ENCODE measurements at places on chromosomes 11 and 22.
A peak's percentile ranks its signal among the peaks of the same experiment; 100 is the strongest.

- no peak for DNase-seq
Observed at GRCh38 chr11:79578116-79578515, 137.3 kb upstream of the TENM4 start.

GRCh38 chr11:64349404-64349803, 9.4 kb downstream of the CCDC88B start:
- DNase-seq = no peak

DNA sequence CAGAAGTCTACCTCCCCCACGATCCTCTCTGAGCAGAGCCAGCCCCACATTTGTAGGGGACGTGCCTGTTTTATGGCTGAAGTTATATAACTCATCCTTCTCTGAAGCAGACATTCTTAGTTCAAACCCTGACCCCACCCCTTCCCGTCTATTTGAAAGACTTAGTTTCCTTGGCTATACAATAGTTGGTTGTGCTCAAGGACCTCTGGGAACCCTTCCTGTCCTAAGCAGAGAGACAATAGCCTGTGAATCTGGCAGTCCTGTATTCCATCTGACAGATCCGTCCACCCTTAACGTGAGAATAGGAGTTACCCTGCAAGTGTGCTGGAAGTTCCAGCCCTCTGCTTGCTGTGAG, 75.2 kb downstream of the MN1 start:
- DNase-seq = no peak

GRCh38 chr11:7467652-7468051, 17.7 kb upstream of the OLFML1 start:
- peak; percentile 27 for DNase-seq

DNA sequence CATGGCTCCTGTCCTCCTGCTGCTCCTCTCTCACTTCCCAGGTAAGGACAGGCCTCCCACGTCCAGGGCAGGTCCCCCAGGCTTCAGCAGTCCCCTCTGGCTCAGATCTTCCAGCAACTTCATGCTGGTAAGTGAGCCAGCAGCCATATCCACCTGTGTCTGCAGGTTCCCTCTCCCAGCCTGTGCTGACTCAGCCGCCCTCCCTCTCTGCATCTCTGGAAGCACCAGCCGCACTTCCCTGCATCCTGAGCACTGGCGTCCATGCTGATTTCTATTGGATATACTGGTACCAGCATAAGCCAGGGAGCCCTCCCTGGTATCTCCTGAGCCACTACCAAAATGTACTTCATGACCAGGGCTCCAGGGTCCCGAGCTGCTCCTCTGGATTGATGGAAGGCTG, 19.0 kb downstream of the RFPL3 start:
- no peak for DNase-seq

- DNase-seq = no peak
Observed at GRCh38 chr11:100445231-100445735, 241.8 kb upstream of the ARHGAP42 start.

DNA sequence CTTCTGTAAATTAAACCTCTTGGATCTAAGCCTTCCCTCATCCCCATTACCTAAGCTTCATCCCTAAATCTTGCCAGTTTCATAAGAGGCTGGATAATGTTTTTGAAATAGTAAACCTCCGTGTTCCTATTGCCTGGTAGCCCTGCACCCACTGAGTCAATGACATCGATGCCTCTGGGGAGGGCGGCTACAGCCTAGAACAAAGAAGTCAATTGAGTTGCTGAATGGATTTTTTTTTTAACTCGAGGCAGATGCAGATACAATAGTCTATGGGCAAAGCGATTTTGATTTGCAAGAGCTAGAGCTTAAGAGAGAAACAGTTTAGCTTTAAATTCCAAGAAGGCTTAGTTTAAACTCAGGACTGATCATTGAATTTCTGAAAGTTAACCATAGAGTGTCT, 121.3 kb downstream of the NECTIN1 start:
- DNase-seq = no peak

DNA sequence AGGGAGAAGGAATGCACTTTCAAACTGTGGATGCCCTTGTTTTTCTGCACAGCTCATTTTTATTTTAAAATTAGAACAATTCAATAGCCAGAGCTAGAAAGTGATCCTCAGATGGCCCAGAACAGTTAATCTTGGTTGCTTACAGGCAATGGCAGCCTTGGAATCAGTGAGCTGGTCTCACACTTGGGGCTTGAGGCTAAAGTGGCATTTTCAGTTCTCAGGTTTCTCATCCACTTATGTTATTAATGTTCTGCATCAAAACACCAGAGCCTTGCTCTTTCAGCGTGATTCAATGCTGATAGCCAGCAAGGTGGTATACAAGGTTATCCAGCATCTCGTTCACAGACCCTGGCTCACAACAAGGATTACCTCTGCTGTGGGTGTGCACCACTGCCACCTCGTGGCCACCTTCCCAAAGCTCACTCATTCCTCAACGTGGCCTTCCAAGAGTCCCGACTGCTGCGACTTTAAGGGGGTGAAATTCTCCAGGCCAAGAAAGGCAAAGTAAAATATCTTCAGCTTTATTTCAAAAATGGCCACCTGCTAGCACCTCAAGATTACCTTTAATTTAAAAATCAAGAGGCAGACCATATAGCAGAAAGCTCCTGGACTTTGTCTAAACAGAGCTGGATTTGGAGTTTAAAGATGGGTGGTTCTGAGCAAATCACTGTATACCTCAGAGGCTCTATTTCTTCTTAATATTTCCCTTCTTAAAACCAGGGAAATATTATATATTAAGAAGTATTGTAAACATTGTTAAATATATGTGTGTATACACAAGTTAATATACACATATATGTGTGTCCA, 34.2 kb upstream of the FSHB start:
- peak; percentile 27 for DNase-seq

DNA sequence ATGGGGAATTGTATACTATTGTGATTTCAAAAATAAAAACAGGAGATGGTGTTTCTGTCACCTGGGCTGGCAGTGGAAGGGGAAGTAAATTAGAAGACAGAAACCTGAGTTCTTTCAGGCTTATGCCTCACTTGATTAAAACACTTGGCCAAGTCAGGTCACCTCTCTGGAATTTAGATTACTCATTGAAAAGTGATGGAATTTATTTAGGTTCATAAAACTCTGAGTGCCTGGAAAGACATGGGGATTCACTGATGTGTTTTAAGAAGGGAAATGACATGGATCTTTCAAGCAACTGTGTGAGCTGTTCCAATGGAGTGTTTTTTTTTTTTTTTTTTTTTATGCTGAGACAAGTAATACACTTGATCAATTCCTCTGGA, 400.1 kb downstream of the TMEM135 start:
- no peak for DNase-seq

- no peak for DNase-seq
Observed at GRCh38 chr22:25201557-25202273, 2.1 kb downstream of the CRYBB3 start.

DNA sequence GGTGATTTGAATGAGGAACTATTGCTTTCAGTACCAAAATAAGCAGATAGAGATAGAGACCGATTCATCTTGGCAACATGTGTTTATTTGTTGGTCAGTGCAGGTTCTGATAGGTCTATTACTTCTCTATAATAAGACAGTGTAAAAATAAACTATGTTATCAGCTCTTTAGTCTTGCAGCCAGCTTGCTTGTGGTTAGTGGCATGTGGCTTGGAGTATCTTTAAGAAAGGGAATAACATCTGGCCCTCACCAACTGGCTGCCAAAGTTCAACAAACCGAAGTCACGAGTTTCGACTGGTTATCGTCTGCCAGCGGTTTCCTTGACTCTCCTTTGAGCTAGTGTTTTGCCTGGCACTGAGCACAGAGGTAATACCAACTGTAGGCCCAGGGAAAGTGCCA, 71.8 kb downstream of the CTTN start:
- no peak for DNase-seq

GRCh38 chr11:35515224-35515623, 10.2 kb downstream of the PAMR1 start:
- no peak for DNase-seq

- DNase-seq = no peak
Observed at GRCh38 chr22:20011123-20011992, 5.3 kb downstream of the ARVCF start.

DNA sequence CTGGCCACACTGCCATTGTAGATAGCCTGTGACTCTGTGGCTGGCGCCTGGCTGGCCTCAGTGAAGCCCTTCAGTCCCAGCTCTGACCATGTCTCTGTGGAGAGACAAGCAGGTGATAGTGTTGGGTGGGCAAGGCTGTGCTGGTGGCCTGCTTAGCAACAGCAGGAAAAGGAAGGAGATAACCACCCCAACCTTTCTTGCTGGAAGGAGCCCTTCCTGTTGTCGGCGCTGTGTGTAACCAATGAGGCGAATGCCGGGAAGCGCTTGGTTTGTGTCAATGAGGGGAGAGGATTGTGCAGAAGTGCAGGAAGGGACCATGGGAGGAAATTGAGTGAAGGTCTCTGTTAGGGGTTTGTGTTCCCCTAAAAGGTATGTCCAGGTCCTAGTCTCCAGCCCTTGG, 27.3 kb downstream of the PARVB start:
- no peak for DNase-seq

- no peak for DNase-seq
Observed at GRCh38 chr22:29454276-29454675, 15.9 kb downstream of the RFPL1 start.

GRCh38 chr11:122036018-122036417, 80.0 kb downstream of the BLID start:
- DNase-seq = no peak

DNA sequence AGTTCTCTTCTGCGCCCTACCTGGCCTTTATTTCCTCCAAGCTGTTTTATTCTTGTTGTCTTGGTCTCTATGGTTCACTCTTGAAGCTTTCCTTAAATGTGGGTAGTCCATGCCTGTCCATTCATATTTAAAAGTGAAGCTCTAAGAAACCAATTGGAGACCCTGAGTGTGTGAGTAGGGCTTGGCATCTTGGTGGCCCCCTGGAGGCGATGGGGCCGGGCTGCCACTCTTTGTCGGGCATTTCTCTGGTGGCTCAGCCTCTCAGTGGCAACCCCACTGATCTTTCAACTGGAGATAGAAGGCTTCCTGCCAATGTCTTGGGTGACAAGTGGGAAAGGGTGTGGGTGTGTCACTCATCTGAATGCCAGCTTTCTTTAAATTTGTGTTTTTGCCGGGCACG, 9.1 kb downstream of the TRPT1 start:
- no peak for DNase-seq

DNA sequence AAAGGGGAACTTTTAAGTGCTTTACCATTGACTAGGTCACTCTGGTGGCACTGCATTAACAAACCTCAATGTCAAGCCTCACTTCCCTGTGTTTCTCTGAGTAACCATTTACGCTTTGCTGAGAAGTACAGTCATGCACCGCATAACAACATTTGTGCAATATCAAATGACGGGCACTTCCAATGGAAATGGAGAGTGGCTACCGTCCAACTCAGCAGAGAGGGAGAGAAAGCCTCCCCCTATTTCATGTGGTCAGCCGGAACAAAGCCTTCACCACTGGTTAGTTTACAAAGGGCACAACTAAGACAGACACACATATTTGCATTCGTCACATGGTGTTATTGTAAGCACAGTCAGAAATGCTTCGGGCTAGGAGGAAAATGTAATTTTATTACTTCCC, 117.3 kb downstream of the RASSF10 start:
- no peak for DNase-seq

- no peak for DNase-seq
Observed at GRCh38 chr22:45426387-45426786, 12.9 kb downstream of the RIBC2 start.

DNA sequence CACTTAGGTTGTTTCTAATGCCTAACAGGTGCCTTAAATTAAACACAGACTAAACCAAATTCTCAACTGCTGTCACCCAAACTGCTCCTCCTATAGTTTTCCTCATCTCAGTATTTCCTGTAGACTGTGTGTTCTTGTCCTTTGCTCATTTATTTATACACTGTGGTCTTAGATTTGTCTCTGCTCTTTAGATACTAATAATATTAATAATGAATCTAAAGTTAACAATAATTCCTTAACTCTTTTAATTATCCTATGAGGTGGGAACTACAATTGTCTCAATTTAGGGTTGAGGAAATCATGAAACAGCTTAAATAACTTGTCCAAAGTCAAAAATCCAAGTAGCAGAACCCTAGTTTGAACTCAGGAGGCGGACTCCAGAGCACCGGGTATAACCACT, 43.9 kb upstream of the YPEL1 start:
- no peak for DNase-seq

DNA sequence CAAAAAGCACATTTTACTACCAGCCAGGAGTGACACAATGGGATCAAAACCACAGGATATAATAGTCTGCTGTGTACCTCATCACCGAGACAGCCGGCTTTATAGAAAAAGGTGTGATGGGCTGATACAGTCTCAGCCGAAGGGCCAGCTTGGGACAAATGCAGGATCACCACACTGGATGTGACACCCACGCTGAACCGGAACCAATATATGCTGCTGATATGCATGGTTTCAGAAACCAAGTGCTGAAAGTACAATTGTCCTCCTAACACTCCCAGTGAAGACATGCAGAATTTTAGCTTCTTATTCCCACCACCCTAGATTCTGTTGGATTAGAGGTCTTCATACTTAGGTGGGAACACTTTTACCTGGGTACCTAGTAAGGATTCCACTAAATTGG, 97.0 kb upstream of the LDLRAD3 start:
- DNase-seq = no peak

- DNase-seq = no peak
Observed at GRCh38 chr11:117100556-117100955, 2.3 kb upstream of the SIK3 start.

- no peak for DNase-seq
Observed at GRCh38 chr11:30719371-30719770, 133.2 kb upstream of the MPPED2 start.

GRCh38 chr11:30478923-30479322, 107.2 kb downstream of the MPPED2 start:
- DNase-seq = no peak

DNA sequence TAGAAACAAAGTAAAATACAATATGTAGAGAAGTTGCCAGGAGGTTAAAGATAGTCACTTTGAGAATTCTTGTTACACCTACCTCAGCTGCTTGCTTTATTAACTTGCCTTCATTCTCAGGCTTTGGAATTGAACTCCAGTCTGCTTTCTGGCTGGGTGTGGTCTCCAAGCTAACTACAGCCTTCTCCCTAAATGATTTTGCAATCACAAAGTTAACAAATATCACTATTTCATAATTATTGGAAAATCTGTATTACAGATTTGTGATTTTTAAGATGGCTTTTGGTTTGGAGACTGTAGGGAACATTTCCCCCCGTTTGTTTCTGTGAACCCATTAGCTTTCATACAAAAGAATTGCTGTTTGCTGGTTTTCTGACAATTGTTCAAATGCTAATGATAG, 2.2 kb downstream of the PLAAT5 start:
- no peak for DNase-seq

Data from GM10248 (cell line).